Breast epithelium (tissue), 4 donors: ENCODE measurements at places on chromosomes 3 and 15. TPM values are rescaled to one million over a fixed set of nuclear protein-coding genes. Genes with fewer than 3 reads are reported as not detected.

DNA sequence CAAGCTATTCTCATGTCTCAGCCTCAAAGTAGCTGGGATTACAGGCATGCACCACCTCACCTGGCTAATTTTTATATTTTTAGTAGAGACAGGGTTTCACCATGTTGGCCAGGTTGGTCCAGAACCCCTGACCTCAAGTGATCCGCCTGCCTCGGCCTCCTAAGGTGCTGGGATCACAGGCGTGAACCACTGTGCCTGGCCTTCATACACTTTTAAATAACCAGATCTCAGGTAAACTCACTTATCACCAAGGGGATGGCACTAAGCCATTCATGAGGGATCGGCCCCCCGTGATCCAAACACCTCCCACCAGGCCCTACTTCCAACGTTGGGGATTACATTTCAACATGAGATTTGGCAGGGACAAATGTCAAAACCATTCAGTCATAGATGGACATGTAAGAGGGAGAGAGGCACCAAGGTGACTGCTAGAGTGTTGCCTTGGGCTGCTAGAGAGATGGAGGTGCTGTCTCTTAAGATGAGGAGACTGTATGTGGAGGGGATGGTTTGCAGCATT, 13.3 kb upstream of the DOCK3 start:
- DNase-seq = no peak

DNA sequence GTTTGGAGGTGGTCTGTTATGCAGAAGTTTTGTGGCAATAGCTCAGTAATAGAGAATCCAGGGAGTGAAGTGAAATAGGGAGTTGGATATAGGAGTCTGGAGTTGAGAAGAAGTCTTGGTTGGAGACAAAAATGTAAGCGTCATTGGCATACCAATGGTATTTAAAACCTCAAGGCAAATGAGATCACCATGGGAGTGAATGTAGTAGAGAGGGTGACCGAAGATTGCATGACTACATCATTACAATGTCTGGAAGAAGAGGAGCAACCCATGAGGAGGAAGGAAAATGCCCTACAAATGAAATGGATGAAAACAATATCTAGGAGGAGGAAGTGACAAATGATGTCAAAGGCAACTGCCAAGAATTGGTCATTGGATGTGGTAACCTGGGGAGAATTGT, 54.4 kb downstream of the CNTN4 start:
- no peak for DNase-seq

- peak; percentile 87 for DNase-seq
Observed at GRCh38 chr3:9946112-9947024, 5.8 kb downstream of the PRRT3 start.

DNA sequence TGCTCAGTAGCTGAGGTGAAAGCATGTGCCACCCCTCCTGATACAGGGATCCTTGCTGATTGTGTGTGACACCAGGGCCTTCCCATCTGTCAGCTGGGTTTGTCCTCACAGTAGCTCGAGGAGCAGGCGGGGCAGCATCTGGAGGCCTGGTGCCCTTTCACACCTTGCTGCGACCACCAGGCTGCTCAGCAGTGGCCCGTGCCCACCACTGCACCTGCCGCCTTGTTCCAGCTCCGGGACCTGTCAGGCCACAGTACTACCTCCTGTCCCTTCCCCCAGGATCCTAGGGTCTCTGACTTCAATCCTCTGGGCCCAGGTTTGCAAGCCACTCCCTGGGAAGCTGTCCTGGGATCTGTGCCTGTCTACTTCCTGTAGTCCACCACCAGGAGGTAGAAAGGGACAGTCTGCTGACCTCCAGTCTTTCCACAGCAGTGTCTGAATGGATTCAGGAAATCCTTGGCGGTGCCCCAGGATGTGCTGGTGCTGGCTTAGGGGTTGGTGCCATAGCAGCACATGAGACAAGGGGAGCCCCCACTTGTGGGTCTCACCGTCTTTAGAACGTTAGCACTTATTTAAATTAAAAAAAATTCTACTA, 27.5 kb downstream of the APBA2 start:
- peak; percentile 17 for DNase-seq

GRCh38 chr3:51954105-51954504, 1.1 kb upstream of the GPR62 start:
- DNase-seq = no peak

CYP8B1 gene
- total RNA-seq = not detected

RUVBL1 gene
- total RNA-seq = 50.5 TPM

MGLL gene
- total RNA-seq = 30.2 TPM
